CD4-positive, alpha-beta T cell treated with Interleukin-4 for 4 hours (primary cell): ENCODE measurements at places on chromosomes 7 and 10.

- no peak for DNase-seq
These were observed 973.0 kb upstream of the GHITM start for GRCh38 chr10:83166344-83166743.

GRCh38 chr10:48464121-48464870, 140.6 kb downstream of the ARHGAP22 start:
- DNase-seq, result no peak

- DNase-seq, result no peak
These were observed 110.1 kb downstream of the PLCE1 start for GRCh38 chr10:94103801-94104221.

DNA sequence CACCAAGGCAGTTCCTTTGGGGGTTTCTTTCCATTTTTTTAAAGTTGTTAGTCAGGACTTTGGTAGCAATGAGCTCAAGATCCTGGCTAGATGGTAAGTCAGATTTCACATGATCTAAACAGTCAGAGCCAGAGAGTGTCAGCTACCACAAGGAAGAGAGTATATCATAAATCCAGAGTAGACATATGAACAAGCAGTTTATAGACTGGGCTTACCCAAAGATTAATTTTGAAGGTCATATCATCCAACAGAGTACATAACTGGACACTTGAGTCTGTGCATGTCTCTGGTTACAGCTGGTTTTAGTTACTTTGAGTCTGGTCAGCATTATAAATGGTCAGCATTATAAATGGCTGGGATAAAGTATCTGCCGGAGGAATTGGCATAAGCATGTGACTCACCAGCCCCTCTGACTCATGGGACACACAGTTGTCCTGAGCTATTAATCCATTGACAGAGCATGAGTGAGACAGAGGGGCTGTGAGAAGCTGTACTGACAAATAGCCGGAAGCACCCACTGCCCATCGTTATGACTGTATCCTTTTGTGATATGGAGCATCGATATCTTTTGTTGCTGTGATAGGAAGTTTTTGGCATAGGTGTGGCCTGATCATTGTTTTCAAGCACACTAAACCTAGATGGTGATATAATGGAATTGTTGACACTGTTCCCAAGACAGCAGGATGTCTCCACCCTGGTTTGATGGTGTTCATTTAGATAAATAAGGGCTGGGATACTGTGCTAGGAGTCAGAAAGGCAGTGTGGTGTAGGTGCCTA, 19.3 kb downstream of the PPP1R3C start:
- DNase-seq, result no peak

- no peak for DNase-seq
These were observed 165.0 kb upstream of the ASAH2 start for GRCh38 chr10:50416181-50416824.

GRCh38 chr7:130632111-130632510, 36.4 kb downstream of the COPG2 start:
- DNase-seq, result no peak

DNA sequence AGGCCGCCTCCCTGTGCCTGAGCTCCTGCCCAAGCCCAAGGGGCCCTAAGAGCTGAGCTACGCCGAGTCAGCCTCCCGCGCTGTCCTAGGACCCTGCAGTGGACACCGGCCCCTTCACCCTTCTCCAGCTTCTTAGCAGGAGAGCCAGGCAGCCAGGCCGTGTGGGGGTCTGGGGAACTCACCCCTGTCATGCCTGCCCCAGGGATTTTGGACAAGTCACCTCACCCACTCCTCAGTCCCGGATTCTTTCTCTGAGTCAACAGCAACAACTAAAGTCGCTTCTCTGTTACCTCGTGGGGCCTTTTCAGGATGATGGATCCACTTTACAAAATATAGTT, 79.3 kb downstream of the MKI67 start:
- DNase-seq, result no peak

DNA sequence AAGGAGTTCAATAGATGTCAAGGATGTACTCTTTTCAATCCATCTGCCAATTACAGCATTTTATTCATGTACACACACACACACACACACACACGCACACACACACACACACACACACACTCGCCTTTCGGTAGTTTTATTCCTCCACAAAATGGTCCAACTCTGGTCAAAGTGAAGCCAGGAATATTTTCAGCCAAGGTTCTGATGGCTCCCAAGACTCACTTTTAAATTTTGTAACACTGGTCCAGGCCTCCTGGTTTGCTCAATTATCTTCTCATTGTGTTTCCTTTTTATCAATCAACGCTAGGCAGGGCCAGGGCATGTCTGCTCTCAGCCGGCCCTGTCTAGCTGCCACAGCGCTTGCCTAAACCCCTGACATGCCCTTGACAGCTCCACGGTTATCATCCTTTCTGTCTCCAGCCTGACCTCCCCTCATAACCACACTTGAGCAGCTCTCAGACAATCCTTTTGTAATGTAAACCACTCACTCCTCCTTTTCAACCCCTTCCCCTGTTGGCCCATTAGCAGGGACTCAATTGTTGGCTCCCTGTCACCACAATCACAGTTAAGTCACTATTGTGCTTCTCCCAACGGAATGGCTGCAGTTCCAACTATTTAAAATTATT, 115.1 kb downstream of the ICA1 start:
- no peak for DNase-seq

- DNase-seq, result no peak
These were observed 34.2 kb downstream of the C10orf67 start for GRCh38 chr10:23310404-23310803.

GRCh38 chr10:124143721-124144120, 50.3 kb upstream of the CHST15 start:
- no peak for DNase-seq

- DNase-seq, result no peak
These were observed 31.1 kb downstream of the SKIDA1 start for GRCh38 chr10:21494191-21495001.

GRCh38 chr7:156918635-156919034, 25.7 kb upstream of the LMBR1 start:
- no peak for DNase-seq

DNA sequence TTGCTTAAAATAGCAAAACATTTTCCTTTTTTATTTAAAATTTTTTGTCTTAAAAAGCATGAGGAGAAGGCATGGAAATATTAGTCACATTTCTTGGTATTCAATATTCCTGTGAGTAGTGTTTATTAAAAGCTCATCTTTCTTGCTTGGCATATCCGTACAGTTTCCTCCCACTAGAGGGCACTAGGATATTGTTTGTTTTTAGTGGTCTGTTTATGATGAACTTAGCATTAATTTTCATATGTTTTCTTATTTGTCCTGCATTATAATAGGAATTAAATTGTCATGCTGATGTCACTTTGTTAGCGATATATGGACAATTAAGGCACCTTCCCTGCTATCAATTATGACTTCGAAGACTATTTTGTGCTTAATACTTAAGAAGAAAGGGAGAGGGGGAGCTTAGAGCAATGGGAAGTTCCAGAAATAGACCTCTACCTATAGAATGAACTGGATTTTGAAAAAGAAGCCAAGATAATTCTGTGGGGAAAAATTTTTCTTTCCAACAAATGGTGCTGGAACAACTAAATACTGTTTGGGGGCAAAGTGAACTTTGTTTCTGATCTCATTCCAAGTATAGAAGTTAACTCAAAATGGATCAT, 91.0 kb upstream of the STRIP2 start:
- peak; percentile 51 for DNase-seq

- no peak for DNase-seq
These were observed 187.9 kb upstream of the INHBA start for GRCh38 chr7:41890631-41891274.

GRCh38 chr7:55088107-55088506, 69.3 kb downstream of the EGFR start:
- DNase-seq, result no peak

DNA sequence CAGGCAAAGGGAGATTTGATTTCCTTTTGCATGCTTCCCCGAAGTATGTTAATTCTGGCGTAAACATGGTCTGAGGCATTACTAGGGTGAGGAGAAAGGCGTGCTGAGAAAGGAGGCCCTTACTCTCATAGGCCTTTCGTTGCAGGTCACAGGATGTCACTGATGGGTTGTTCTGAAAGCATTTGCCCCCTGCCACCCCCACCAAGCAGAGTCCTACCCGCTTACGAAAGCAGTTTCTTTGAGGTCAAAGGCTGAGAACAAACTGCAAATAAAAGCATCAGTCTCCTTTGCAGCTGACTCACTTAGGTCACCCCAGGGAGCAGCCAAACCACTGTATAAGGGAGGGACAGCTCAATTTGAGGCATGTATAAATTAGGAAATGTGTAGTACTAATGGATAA, 57.1 kb downstream of the BPGM start:
- DNase-seq, result no peak

DNA sequence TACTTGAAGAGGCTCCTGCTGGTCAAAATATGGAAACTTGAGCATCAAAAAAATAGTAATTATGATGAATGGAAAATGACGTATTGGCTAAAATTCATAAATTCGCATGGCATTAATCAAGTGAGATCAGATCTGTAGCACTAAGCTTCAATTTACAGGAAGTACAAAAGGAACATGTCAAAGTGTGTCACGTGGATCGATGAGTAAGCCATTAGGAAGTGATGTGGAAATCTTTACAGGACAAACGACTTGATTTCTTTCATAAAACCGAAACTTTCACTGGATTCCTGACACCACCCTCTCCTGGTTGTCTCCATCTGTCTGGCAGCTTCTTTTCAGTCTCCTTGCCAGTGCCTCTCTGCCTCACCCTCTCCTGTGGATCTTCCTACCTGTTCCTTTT, 25.8 kb downstream of the AKR1C8 start:
- no peak for DNase-seq

DNA sequence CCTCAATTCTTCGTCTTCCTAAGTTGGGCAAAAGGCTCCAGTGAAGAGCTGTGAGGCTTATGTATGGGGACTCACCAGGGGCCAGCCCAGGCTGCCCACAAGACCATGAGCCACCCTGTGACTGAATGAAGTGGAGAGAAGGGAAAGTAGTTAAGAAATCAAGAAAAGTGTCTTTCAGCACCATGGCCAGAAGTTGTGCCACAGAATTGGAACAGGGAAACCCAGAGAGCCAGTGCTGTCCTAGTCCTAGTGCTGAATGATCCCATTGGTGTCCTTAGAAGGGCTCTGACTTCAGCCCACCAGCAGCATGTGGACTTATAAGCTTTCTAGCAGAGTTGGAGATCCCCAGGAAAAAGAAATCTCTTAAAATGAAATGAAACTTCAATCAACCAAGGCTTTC, 37.0 kb upstream of the CCSER2 start:
- DNase-seq, result no peak

GRCh38 chr7:12074889-12075288, 136.2 kb upstream of the TMEM106B start:
- DNase-seq, result no peak

- DNase-seq, result no peak
These were observed 33.5 kb downstream of the CARD11 start for GRCh38 chr7:3010161-3010560.

GRCh38 chr10:42932735-42933447, 144.0 kb upstream of the RET start:
- no peak for DNase-seq

DNA sequence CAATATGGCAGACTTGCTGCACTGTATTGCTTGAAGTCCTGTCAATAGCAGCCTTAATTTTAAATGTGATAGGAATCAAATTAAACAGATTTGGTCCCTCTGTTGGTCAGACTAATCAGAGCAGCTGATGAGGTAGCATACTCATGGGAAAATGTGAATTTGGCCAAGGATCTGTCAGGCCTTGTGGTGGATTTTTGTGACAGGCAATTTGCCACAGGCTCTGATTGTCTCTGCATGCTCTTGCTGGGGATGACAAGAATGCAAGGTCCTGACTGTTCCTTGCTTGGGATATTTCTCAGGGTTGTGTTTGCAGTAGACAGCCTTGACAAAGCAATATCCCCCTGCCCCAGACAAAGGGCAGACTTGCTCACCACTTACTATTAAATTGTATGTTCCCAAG, 41.5 kb upstream of the GARS1 start:
- no peak for DNase-seq

GRCh38 chr7:107506674-107507339, 37.0 kb downstream of the GPR22 start:
- DNase-seq, result no peak

DNA sequence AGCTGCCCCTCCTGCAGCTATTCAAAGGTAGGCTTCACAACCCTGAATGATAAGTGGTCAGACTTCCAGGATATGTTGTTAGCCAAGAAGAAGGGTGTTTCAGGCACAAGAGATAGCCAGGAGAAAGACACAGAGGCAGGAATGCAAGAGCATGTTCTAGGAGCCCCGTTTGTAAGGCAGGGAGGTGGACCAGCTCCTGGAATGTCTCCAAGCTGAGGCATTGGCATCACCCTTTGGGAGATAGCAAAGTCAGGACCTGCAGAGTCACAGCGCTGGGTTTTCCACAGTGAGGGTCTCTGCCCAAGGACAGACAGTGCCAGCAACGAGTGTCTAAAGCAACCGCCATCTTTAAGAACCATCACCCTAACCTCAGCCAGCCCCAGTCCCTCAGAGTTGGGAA, 484.5 kb upstream of the ZMIZ1 start:
- no peak for DNase-seq

GRCh38 chr10:122407375-122408125, 33.0 kb downstream of the PLEKHA1 start:
- no peak for DNase-seq
